Esophagus squamous epithelium (tissue), 5 donors: ENCODE measurements at places on chromosomes 16 and 17. TPM values are rescaled to one million over a fixed set of nuclear protein-coding genes. Genes with fewer than 3 reads are reported as not detected.

DNA sequence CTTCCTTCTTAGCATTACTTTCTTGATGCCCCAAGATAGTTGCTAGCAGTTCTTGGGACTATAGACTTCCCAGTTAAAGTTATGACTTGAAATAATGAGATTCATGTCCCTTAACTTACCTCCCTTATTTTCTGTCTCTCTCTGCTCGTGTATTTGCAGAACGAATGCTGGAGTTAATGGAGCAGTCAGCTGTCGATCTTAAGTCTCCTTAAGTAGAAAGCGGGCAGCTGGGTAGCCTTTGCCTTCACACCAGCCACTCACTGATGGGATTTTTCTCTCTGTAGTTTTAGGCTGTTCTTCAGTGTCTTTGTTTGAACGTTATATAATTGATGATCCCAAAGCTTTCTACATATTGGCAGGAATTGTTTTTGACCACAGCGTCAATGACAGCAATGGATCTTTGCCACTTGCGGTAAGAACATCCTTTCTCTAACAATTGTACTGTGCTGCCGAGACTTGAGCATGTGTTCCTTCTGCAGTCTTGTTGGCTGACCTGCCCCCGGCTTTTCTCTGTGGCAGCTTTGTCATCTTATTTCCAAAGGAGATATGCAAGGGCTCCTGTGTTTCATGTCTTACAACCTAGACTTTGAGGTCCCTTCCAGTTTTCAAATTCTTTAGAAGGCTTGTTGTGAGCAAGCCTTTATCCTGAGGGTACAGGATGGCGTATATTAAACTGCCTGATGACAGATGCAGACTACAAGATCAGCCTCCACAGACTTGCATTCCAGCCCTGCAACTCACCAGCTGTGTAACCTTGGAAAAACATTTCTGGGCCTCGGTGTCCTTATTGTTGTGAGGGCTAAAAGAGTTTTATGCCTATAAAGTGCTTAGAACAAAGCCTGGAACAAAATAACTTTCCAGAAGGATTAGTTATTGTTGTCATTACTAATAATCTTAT is 25.1 kb upstream of the ABCA3 start:
- no peak for DNase-seq

- DNase-seq, result no peak
Observed at GRCh38 chr16:454397-454940, 29.0 kb downstream of the RAB11FIP3 start.

- DNase-seq, result no peak
Observed at GRCh38 chr16:69834807-69835466, 72.8 kb downstream of the WWP2 start.

GRCh38 chr16:695355-696089 is 5.3 kb upstream of the WDR24 start:
- no peak for DNase-seq

GRCh38 chr16:89161763-89162713 is 9.5 kb upstream of the CDH15 start:
- no peak for DNase-seq

DNA sequence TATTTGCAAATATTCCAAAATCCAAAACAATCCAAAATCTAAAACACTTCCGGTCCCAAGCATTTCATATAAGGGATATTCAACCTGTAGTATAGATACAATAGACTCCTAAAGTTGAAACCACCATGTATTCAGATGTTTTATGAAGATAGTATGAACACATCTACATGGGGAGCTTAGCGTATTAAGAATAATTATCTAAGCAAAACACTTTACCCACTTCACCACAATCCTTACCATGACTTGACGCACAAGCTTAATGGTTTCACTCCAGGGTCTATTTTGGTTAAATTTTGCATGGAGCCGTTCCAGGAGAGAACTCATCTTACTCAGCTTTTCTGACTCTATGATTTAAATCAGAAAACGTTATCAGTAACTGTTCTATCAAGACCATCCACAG is 3.5 kb downstream of the MED1 start:
- no peak for DNase-seq

DNA sequence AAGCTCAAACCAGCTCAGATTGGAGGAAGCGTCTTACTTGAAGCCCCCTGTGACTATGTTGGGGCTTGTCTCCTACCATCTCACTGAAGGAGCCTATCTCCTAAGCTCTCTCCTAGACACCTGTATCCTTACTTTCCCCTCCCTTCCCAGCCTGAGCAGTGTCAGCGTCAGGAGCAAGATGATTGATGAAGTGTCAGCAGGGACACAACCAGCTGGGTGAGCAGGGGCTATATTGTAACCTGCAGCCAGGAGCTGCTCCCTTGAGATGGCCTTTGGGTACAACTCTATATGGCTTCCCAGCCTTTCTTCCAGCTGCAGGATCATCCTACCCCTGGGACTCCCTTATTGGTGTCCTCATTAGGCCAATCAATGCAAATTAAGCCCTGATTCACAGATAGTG is 83.2 kb upstream of the HSBP1 start:
- no peak for DNase-seq

DNA sequence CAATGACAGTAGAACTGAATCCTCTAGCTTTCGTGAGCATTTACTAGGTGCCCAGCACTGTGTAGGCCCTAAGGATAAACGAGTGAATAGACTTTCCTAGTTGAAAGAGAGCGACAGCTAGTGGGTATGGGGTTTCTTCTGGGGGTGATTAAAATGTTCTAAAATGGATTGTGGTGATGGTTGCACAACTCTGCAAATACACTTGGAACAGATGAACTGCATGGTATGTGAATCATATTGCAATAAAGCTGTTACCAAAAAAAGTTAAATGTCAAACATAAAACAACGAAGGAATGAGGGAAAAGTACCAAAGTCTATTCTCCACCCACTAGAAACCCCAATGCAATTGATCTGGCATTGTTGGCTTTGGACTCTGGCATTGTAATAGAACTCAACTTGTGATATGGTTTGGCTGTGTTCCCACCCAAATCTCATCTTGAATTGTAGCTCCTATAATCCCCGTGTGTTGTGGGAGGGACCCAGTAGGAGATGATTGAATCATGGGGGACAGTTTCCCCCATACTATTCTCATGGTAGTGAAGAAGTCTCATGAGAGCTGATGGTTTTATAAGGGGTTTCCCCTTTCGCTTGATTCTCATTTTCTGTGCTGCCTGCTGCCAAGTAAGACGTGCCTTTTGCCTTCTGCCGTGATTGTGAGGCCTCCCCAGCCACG is 70.5 kb downstream of the MARF1 start:
- DNase-seq, result no peak

Gene CACNG5
- total RNA-seq, result not detected

Gene ENKD1
- total RNA-seq, result 12.8 TPM

Gene TBX6
- total RNA-seq, result 4.9 TPM

DNA sequence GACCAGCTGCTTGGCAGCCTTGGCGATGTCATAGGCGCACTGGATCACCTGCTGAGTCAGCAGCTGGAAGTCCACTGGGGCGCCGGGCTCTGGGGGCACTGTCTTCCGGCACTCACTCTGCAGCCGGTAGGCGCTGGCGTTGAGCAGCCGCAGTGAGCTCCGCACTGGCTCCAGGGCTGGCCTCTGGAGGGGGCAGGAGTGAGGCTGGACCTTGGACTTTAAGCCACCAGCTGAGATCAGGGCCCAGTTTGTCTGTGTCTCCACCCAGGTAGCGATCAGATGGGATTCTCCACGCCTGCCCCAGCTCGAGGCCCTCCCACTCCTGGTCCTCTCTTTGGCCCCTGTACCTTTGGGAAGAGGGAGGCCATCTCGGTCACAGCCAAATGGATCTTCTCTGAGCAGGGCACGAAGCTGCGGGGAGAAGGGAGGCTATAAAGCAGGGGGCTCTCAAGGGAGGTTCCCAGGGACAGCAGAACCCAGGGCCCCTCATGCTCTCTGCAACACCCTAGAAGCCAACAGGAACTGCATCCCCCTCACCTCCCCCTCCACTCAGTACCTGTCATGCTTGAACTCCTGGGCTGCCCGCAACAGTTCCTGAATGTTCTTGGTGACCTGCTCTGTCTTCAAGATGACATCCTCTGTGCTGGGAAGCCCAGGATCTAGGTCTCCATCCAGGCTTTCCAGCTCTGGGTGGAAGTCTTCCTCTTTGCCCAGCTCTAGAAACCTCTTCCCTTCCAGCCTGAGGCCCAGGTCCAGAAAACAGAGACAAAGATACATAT is 6.4 kb downstream of the TP53I13 start:
- DNase-seq, result no peak

DNA sequence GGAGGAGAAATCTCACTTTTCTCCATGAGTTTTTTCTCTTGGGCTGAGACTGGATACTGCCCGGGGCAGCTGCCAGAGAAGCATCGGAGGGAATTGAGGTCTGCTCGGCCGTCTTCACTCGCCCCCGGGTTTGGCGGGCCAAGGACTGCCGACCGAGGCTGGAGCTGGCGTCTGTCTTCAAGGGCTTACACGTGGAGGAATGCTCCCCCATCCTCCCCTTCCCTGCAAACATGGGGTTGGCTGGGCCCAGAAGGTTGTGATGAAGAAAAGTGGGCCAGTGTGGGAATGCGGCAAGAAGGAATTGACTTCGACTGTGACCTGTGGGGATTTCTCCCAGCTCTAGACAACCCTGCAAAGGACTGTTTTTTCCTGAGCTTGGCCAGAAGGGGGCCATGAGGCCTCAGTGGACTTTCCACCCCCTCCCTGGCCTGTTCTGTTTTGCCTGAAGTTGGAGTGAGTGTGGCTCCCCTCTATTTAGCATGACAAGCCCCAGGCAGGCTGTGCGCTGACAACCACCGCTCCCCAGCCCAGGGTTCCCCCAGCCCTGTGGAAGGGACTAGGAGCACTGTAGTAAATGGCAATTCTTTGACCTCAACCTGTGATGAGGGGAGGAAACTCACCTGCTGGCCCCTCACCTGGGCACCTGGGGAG is 19.1 kb downstream of the NGFR start:
- no peak for DNase-seq

Gene CBFA2T3
- total RNA-seq, result 0.18 TPM

- DNase-seq, result no peak
Observed at GRCh38 chr16:2845116-2845515, 12.9 kb downstream of the PRSS22 start.

GRCh38 chr17:21241564-21241963 is 11.6 kb downstream of the NATD1 start:
- DNase-seq, result no peak

DNA sequence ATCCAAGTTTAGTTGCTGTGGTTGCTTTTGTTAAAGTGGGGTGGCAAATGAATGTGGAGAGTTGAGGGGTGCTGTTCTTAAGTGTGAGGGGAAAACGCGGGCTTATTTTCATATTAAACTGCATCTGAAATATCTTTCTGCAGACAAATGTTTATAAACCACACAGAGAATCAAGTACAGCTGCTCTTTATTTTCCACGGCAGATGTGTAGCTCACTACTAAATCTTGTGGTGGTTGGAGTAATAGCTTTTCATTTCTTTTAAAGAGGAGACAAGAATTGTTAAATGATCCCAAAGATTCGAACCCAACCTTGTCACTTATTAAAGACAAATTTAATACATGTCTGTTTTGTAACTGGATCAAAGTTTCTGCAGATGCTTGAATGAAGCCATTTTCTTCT is 2.1 kb downstream of the CLTC start:
- DNase-seq, result no peak

Gene RASL10B
- 0.44 TPM for total RNA-seq

DNA sequence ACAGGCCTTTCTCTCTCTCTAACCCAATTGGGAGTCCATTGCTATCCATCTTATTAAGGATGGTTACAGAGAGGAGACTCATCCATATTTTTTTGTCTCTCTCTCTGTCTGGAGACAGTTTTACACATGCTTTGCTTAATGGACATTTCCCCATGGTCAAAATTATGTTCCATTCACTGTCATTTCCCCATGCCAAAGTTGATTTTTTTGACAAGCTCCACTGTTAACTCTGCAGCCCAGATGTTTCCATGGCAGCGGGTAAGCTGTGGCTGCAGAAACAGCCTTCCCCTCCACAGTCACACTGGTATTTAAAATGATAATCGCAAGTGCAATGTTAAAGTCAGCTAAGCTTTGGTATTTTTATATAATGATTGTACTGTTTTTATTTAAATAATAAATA is 63.9 kb upstream of the HLF start:
- no peak for DNase-seq

- no peak for DNase-seq
Observed at GRCh38 chr17:28862561-28862960, 7.7 kb downstream of the ERAL1 start.

Gene CEMP1
- total RNA-seq, result not detected

Gene FBXW10
- not detected for total RNA-seq

Gene SEZ6L2
- total RNA-seq, result 2.8 TPM

DNA sequence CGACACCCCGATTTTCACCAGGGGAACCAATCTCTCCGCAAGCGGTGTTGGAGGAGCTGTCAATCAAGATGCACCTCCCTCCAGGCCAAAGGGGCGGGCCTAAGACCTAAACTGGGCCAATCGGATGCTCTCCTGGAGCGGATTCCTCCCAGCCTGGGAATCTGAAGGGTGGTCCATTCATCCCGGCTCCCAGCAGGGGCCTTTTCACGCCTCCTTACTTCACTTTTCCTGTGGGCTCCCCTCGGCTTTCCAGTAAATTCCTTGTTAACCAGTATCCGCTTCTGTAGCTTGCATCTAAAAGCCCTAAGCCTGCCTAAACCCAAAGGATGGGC is 17.1 kb downstream of the C16orf74 start:
- no peak for DNase-seq

Gene HS3ST3B1
- total RNA-seq, result 6.4 TPM

Gene SMIM36
- total RNA-seq, result not detected

Gene DHRS7C
- not detected for total RNA-seq

- DNase-seq, result no peak
Observed at GRCh38 chr16:48235058-48235555, 9.0 kb upstream of the LONP2 start.

DNA sequence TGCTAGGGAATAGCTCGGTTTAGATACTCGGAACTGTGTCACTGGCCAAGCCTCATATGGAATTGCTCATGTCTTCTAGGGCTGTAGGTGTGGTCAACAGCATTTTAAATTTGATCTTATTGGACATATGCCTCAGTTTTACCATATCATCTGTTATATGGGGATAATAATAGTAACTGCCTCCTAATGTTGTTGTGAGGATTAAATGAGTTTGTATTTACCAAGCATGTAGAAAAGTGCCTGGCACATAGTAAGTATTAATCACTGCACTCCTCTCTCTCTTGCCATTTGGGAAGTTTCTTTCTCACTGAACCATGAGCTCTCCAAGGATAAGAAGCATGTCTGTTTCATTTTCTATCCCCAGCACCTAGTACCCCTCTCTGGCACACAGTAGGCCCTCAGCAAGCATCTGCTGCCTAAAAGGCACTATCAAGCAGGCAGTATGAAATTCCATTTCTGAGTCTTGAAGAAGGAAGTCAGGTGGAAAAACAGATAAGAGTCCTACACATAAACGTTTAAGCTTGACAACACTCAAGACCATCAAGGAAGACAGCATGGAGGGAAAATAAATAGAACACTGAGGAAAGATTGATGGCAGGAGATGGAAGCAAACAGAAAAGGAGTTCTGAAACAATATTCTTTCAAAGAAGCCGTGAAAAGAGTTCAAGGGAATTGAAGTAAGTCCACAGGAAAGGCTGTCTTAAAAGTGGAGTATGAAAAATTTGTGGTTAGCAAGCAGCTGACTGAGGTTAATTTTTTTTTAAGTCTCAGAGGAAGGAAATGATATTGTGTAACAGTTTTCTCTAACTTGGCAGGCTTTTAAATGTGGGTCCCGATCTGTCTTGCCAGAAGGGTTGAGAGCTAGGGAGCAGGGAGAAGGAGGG is 2.2 kb upstream of the ATP6V0A1 start:
- DNase-seq, result no peak

Gene MYO1C
- 62.0 TPM for total RNA-seq
